ENCODE measurements at places on chromosomes 16 and 17. TPM values are rescaled to one million over a fixed set of nuclear protein-coding genes. Genes with fewer than 3 reads are reported as not detected.
A peak's percentile ranks its signal among the peaks of the same experiment; 100 is the strongest.

- H3K27me3 ChIP-seq: no peaks in the 10 kb centered on the region
- H3K4me3 ChIP-seq: no peak overlapping the region
- no peaks in the 10 kb centered on the region for H3K4me1 ChIP-seq
- DNase-seq: no peak
- no peak overlapping the region for H3K27ac ChIP-seq
- H3K36me3 ChIP-seq: no peaks in the 10 kb centered on the region
Measured at GRCh38 chr16:63067141-63067540, 1030.9 kb upstream of the CDH8 start.

Gene HBM
- not detected for total RNA-seq

Gene CCL16
- total RNA-seq: not detected

DNA sequence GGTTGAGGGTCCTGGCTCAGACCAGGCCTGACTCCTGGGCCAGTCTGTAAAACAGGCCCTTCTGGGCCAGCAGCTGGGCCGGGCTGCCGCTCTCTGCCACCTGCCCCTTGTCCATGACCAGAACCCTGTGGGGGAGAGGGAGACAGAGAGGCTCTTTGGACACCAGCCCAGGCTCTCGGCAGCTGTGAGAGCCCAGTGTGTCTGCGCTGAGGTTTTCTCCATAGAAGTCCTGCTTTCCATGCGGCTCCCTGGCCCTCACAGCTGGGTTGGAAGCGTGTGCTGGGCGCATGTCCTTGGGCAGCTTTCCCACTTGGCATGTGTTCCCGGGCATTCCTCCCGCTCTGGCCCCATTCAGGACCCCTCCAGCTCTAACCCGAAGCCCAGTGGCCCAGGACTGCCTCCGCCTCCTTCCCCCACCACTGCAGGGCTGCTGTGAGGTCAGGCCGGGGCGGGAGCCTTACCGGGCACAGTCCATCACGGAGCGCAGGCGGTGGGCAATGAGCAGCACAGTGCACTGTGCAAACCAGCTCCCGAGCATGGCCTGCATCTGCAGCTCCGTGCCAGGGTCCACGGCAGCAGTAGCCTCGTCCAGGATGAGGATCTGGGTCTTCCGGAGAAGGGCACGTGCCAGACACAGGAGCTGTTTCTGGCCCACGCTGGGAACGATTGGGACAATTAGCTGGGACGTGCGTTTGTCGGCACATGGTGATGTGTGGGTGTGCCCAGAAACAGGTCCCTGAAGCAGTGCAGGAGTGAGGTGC lies 73.0 kb downstream of the ABCC6 start:
- no peak overlapping the region for H3K27ac ChIP-seq
- peaks cover 2% of the 10 kb centered on the region for H3K36me3 ChIP-seq
- H3K4me3 ChIP-seq: no peak overlapping the region
- H3K27me3 ChIP-seq: no peaks in the 10 kb centered on the region

DNA sequence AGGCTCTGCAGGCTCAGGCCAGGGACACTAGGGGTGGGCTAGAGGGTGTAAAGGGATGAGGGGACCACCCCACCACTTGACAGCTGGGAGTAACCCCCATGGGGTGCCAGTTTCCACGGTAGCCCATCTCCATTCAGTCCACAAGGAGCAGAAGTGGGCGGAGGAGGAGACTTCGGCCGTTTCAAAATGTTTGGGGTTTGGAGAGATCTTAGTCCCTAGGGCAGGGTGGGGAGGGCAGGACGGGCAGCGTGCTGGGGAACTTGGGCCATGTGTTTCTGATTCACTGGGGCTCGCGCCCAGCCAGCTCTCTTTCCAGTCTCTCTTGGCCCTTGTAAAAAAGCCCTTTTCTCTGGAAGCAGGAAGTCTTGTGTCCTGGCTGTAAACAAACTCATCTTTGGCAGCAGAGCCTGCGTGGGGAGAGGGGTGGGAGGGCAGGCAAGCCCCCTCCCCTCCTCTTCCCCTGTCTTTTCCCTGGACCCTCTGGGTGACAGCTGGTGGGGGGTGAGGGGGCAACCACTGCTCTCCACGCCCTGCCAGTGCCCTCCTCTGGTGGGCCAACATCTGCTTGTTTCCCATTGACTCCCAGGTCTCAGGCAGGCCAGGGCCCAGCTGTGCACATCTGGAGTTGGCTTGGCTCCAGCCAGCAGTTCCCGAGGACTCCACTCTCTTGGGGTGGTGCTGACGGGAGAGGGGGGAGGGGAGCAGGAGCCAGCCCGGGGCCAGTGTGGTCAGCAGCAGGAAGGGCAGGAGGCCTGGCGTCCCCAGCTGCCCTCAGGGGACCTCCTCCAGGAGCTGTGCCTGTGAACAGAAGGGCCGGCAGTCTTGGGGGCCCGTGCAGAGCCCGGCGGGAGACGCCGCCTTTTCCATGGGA lies 8.1 kb downstream of the CYGB start:
- H3K27ac ChIP-seq: no peak overlapping the region
- H3K4me3 ChIP-seq: no peak overlapping the region
- no peaks in the 10 kb centered on the region for H3K4me1 ChIP-seq
- no peaks in the 10 kb centered on the region for H3K36me3 ChIP-seq

GRCh38 chr17:45051060-45051719 lies at the start of gene DCAKD:
DCAKD (minus strand) TSS chr17:45051632; CDS start chr17:45034885, 16,747 bp downstream.
- peaks cover 10% of the 10 kb centered on the region for H3K36me3 ChIP-seq
- H3K27me3 ChIP-seq: no peaks in the 10 kb centered on the region
- DNase-seq: peak; percentile 93
- peaks cover 47% of the 10 kb centered on the region for H3K4me1 ChIP-seq
- peak within 1 kb of the TSS; percentile 94 for H3K27ac ChIP-seq

- no peaks in the 10 kb centered on the region for H3K4me1 ChIP-seq
- no peaks in the 10 kb centered on the region for H3K36me3 ChIP-seq
- H3K27ac ChIP-seq: no peak overlapping the region
- no peak for DNase-seq
- peaks cover 13% of the 10 kb centered on the region for H3K27me3 ChIP-seq
Measured at GRCh38 chr16:4328046-4328781, 12.3 kb downstream of the GLIS2 start.

Gene KRT32
- total RNA-seq: not detected

Gene SLC12A3
- total RNA-seq: not detected

GRCh38 chr17:75572713-75573539 lies 14.7 kb upstream of the MYO15B start:
- no peak for DNase-seq
- no peaks in the 10 kb centered on the region for H3K36me3 ChIP-seq
- H3K27me3 ChIP-seq: peaks cover 1% of the 10 kb centered on the region
- H3K27ac ChIP-seq: no peak overlapping the region
- H3K4me3 ChIP-seq: no peak overlapping the region

DNA sequence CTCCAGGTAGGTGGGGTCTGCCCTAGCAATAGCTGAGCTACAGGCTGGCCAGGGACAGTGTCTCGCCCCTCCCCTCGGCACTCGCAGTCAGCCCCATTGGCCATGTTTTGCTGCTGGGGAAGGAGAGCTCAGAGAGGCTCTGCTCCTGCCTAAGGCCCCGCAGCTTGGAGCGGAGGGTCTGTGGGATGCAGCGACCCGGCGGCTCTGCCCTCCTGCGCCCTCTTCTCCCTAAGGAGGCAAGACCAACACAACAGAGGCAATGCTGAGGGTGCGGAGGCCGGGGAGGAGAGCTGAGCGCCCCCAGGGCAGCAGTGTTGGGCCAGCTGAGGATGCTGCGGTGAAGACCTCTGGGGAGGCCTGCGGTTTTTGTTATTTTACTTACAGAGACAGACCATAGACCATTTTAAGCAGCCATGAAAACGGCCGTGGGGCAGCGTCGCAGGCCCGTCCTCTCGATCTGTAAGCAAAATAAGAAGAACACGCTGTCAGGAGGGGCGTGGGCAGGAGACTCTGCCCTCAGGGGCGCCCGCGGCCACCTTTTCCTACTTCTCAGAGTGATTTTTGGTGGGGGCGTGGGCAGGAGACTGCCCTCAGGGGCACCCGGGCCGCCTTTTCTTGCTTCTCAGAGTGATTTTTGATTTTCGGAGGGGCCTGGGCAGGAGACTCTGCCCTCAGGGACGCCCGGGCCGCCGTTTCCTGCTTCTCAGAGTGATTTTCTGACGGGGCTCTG lies 31.4 kb upstream of the PABPN1L start:
- H3K36me3 ChIP-seq: no peaks in the 10 kb centered on the region
- no peaks in the 10 kb centered on the region for H3K27me3 ChIP-seq
- no peak for DNase-seq
- H3K4me3 ChIP-seq: no peak overlapping the region
- no peak overlapping the region for H3K27ac ChIP-seq

DNA sequence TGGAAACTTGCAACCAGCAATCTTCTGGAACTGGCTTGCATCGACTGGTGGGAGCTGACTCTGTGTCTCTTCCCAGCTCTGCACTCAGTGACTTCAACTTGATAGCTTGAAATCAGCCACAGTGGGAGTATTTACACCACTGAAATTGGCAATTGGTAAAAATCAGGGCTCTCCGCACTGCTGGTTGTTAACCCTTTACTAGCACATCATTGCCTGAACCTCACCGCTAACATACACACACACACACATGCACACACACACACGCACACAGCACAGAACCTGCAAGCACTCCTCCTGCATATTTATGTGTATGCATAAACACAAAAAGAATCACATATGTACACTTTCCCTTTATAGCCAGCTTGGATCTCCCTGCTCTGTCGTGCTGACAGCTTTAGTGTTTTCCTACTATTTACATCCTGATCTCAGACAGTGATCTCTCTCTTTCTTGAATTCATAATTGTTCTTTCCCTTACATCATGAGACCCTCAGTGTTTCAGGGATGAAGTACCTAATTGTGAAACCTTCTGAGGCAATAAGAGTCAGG lies 7.9 kb upstream of the TMIGD1 start:
- DNase-seq: no peak
- no peak overlapping the region for H3K27ac ChIP-seq
- H3K27me3 ChIP-seq: peaks cover 3% of the 10 kb centered on the region
- no peaks in the 10 kb centered on the region for H3K36me3 ChIP-seq
- H3K4me3 ChIP-seq: no peak overlapping the region
- H3K4me1 ChIP-seq: peaks cover 21% of the 10 kb centered on the region

GRCh38 chr16:3023415-3023668 lies 400 bp downstream of the HCFC1R1 start:
- peaks cover 15% of the 10 kb centered on the region for H3K36me3 ChIP-seq
- DNase-seq: no peak
- peaks cover 35% of the 10 kb centered on the region for H3K4me1 ChIP-seq
- H3K4me3 ChIP-seq: peak overlapping the region; percentile 84
- peak overlapping the region; percentile 91 for H3K27ac ChIP-seq

- H3K4me3 ChIP-seq: no peak overlapping the region
- no peak overlapping the region for H3K27ac ChIP-seq
- H3K4me1 ChIP-seq: peaks cover 19% of the 10 kb centered on the region
- H3K27me3 ChIP-seq: no peaks in the 10 kb centered on the region
- DNase-seq: no peak
- peaks cover 30% of the 10 kb centered on the region for H3K36me3 ChIP-seq
Measured at GRCh38 chr17:64146418-64147109, 16.6 kb upstream of the ERN1 start.

Gene CACNA1G
- 0.07 TPM for total RNA-seq

DNA sequence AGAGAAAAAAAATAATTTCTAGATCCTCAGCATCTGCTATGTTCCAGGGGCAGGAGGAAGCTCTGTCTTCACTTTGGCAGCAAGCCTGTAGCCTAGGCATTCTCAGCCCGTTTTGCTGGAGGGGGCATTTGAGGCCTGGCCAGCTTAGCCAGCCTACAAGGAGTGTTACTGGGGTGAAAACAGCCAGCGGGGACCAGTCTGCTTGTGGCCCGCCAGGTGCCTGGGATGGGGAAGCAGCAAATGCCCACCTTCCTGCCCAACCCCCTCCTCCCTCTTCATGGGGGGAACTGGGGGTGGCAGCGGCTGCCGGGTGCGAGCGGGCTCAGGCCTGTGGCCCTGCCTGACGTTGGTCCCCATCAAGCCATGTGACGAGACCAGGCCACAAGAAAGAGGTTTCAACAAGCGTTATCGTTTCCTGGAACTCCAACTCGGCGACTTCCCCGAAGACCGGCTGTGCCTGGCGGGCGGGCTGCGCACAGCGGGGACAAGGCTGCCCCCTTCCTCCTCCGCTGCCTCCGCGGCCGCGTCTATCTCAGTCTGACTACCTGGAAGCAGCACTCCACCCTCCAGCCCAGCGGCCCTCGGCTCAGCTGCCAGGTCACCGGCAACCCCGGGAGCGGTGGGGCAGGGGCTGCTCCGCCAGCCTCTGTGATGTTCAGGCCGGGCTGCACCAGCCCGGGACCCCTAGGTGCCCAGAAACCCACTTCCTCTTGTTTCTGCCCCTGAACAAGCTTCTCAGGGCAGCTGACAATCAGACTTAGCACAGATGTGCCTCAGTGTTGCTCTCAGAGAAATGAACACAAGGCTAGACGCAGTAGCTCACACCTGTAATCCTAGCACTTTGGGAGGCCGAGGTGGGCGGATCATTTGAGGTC lies 22.9 kb downstream of the SOCS1 start:
- peak; percentile 91 for DNase-seq
- H3K36me3 ChIP-seq: no peaks in the 10 kb centered on the region
- H3K4me1 ChIP-seq: peaks cover 89% of the 10 kb centered on the region
- H3K27ac ChIP-seq: peak overlapping the region; percentile 95
- H3K4me3 ChIP-seq: peak overlapping the region; percentile 59

- H3K36me3 ChIP-seq: peaks cover 43% of the 10 kb centered on the region
- no peak for DNase-seq
- H3K4me1 ChIP-seq: peaks cover 30% of the 10 kb centered on the region
- no peak overlapping the region for H3K27ac ChIP-seq
- no peak overlapping the region for H3K4me3 ChIP-seq
Measured at GRCh38 chr17:74485022-74485743, 18.7 kb downstream of the CD300A start.

Gene KRTAP4-6
- not detected for total RNA-seq

Gene KRT17
- 0.24 TPM for total RNA-seq

Gene CBX4
- 23.8 TPM for total RNA-seq

- peaks cover 6% of the 10 kb centered on the region for H3K36me3 ChIP-seq
- no peaks in the 10 kb centered on the region for H3K27me3 ChIP-seq
Measured at GRCh38 chr17:31517524-31517923, 126.0 kb downstream of the RAB11FIP4 start.

DNA sequence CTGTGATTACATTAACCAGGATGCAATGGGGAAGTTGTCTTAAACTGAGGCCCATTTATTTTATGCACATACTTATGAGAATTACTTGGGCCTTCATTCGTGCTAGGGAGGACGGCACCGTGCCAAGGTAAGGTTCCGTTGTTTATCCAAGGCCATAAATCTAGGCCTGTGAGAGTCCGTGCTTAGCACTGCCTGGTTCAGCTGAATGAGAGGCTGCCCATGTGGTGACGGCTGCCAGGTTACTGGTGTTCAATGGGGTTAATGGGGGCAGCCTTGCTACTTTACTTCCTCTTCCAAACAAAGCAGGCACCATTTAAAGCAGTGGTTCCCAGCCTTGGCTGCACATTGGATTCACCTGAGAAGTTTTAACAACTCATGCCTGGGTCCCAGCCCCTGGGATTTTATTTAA lies 135.1 kb upstream of the NOL11 start:
- H3K4me1 ChIP-seq: no peaks in the 10 kb centered on the region
- no peak overlapping the region for H3K27ac ChIP-seq
- no peaks in the 10 kb centered on the region for H3K27me3 ChIP-seq
- peaks cover 6% of the 10 kb centered on the region for H3K36me3 ChIP-seq

Gene GRAPL
- total RNA-seq: 5.9 TPM

Gene KRTAP16-1
- total RNA-seq: not detected

GRCh38 chr17:11372692-11373091 lies 131.7 kb downstream of the SHISA6 start:
- no peaks in the 10 kb centered on the region for H3K27me3 ChIP-seq
- DNase-seq: no peak
- no peak overlapping the region for H3K4me3 ChIP-seq
- no peaks in the 10 kb centered on the region for H3K4me1 ChIP-seq
- H3K27ac ChIP-seq: no peak overlapping the region

All from activated T-helper 1 cell treated with anti-CD3 and anti-CD28 coated beads, Interleukin-12 subunit alpha, Interleukin-12 subunit beta, Interleukin-2, Interleukin-4 antibody, amounts not matched to agents 30 ng/mL and 10 ng/mL and 1 ng/mL, durations not matched to agents 14 hours and 24 hours and 36 hours (primary cell).